ENCODE measurements at places on chromosomes 12 and 14.

GRCh38 chr12:53143355-53143754 lies 37.2 kb upstream of the ZNF740 start:
- no peak for DNase-seq

GRCh38 chr14:63480599-63480998 lies 62.6 kb downstream of the PPP2R5E start:
- DNase-seq = no peak

DNA sequence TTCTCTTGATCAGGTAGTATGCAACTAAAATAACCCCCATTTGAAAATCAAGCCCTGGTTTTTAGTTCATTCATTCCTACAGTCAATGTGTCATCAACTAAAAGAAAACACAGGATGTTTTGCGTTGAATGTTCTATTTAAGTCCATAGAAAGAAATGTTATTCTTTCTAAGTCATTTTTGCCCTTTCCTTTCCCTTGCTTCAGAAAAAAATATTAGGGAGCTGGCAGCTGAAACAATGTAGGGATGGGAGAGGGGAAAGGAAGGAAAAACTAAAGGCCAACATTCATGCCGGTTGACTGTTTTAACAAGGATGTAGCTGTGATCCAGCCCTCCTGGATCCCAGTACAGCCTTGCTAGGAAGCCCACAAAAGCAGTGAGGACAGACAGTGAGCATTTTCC lies 155.1 kb downstream of the BTG1 start:
- DNase-seq = no peak

DNA sequence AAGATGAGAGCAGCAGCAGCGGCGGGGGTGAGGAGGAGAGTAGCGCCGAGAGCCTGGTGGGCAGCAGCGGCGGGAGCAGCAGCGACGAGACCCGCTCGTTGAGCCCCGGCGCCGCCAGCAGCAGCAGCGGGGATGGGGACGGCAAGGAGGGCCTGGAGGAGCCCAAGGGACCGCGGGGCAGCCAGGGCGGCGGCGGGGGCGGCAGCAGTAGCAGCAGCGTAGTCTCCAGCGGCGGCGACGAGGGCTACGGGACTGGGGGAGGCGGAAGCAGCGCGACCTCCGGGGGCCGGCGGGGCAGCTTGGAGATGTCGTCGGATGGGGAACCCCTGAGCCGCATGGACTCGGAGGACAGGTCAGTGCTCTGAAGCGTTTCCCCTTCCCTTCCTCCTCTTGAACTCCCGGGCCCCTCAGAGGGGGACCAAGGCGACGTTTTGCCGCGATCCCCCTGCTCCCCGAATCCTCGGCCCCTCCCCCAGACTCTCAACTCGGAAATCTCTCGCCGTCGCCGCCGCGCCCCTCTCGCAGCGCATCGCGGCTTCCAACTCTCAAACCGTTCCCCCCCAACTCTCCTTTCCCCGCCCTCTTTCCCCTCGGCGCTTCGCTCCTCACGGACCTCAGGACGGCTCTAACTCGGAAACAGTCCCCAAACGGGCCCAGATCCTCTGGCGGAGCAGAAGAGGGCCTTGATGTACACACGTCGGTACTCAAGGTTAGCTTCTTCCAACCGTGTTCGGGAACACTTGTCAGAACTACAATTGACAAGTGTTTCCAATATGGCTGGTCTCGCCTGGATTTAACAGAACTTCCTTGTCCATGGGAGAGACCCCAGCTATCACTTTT lies 947 bp downstream of the AEBP2 start:
- peak; percentile 22 for DNase-seq

- no peak for DNase-seq
Measured at GRCh38 chr14:70254476-70254961, 65.8 kb upstream of the SLC8A3 start.

DNA sequence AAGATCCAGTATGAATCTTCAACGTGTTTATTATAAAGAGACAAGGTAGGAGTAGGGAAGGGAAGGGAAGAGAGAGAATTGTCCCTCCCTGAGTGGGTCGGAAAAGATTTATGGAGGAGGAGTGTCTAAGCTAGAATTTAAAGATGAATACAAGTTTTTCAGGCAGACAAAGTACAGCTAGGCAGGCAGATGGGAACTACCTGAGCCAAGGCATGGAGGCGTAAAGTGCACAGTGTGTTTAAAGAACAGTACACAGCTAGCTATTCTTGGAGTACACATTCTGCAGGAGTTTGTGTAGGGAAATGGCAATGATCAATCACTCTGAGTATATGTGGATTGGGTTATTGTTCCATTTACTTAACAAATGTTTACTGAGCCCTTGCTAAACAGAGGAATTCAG lies 20.1 kb downstream of the PLEKHG7 start:
- DNase-seq = no peak

- DNase-seq = no peak
Measured at GRCh38 chr12:80679346-80680131, 27.9 kb upstream of the MYF6 start.

- no peak for DNase-seq
Measured at GRCh38 chr12:105822131-105823105, 316.3 kb downstream of the NUAK1 start.

GRCh38 chr12:42221726-42222125 lies 16.3 kb downstream of the YAF2 start:
- no peak for DNase-seq

GRCh38 chr14:23371865-23372264 lies 744 bp upstream of the IL25 start:
- no peak for DNase-seq

Measured in hypothalamus (tissue), 51 donors.